ENCODE measurements at places on chromosomes 1 and 21. TPM values are rescaled to one million over a fixed set of nuclear protein-coding genes. Genes with fewer than 3 reads are reported as not detected.

DNA sequence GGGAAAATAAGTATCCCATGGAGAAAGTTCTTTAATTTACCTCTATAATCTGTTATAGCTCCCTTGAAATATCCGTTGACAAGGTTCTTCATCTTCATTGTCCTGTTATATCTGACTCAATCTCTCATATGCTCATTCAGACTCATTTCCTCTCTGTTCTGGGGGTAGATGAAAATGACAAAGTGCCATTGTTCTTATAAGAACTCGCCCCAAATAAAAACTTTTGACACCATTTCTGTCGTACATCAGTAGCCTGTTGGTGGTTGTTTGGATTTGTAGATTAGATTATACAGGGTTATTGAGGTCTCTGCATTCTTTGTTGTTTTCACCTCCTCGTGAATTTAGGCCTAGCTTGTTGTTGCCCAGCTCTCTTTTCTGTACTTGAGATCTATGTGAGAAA is 55.2 kb upstream of the IPO9 start:
- no peak for ATAC-seq

DNA sequence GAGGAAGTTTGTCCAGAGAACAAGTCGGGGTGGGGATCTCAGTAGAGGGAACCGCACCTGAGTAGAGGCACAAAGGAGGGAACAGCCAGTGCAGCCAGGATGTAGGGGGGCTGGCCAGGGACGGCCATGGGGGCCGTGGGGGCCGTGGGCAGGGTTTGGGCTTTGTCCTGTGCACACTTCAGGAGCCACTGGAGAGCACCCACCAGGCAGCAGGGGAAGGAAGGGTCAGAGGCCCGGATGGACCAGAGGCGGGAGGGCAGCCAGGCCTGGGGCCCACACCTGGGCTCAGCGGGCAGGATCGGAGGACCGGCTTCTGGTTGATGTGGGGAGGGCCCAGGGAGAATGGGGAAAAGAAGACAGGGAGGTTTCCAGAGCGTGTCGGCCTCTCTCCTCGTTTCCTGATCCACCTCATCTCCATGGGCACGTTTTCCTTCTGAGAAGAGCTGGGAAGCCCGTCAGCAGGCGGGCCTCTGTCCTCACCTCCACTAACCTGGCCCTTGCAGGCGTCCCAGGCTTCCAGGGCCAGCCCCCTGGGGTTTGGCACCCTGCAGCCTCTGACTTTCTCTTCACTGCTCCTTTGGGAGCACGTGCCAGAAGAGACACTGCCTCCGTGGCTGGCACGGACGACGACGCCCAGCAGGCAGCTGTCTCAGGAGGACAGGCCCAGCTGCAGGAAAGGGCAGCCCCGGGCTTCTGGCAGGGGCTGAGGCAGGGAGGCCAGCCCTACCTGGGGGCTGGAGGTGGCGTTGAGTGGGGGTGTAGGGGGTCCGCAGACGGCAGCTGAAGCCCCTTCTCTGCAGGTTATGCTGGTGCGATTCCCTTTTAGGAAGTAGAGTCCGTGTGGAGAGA is 16.8 kb upstream of the PDXK start:
- ATAC-seq: peak; percentile 30

- ATAC-seq: no peak
Measured at GRCh38 chr1:245512181-245512888, 357.6 kb downstream of the KIF26B start.

DNA sequence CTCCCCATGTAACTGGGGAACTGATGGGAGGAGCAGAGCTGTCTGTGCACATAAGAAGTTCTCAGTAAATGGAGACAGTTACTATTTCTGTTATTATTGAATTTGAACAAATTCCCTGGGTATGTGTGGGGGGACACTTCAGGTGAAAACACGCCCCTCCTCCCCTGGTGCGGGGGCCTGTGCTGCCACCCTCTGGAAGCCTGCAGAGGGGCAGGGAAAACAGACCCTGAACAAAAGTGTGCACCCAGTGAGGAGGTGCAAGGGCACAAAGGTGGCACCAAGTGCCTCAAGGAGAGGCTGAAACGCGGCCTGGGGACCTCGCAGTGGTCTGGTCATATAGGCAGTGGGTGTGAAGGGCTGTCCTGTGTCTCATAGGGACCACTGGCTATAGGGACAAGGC is 18.2 kb upstream of the NADK start:
- no peak for ATAC-seq

DNA sequence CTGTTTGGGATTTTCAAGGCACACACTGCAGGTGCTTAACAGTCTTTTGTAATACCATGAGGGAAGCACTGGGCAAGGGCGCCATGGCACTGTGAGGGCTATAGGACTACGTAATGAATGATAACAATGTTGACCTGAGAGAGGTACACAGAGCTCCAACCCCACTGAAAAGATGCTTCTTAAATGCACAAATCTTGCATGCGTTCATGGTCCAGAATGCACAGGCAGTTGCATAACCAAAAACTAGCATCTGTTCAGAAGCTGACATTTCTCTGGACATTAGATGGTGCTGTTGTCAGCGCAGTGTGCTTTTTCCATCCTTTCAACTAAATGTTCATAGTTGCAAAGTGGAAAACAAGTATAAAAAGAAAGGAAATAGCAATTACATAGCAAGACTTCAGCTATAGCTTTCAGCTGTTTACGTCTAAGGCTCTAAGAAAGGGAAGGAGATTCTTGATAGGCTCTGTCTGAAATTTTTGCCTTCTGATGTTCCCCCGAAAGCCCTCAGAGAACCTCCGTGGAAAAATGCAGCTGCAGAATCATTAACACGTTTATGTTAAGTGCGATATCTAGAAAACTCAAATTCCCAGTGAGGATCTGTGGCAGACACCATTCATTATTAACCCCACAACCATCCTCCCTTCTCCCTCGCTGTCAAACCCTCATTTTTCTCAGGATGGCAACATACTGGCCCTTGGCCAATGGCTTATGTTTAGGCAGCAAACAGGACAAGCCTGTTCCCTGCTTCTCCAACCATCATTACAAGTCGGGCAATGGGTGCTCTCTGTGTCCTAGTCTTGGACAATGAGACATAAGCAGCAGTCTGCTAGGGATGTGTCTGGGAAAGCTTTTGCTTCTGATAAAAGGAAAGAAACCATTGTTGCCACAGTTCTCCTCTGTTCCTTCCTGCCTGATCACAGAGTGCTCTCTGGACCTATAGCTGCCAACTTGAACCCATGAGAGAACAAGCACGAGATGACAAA is 8.2 kb upstream of the TARBP1 start:
- ATAC-seq: peak; percentile 77

GRCh38 chr21:17688912-17689874 is 76.5 kb upstream of the BTG3 start:
- ATAC-seq: peak; percentile 86

GSTM4 gene
- total RNA-seq: 27.3 TPM

BLACAT1 gene
- 2.1 TPM for total RNA-seq

GRCh38 chr1:221829327-221830015 is 87.6 kb upstream of the DUSP10 start:
- peak; percentile 85 for ATAC-seq

ZBTB48 gene
- 14.5 TPM for total RNA-seq

Measured in esophagus mucosa (tissue), 1 donor.